Aorta (tissue), 5 donors: ENCODE measurements at places on chromosomes 4 and X. TPM values are rescaled to one million over a fixed set of nuclear protein-coding genes. Genes with fewer than 3 reads are reported as not detected.
A peak's percentile ranks its signal among the peaks of the same experiment; 100 is the strongest.

DNA sequence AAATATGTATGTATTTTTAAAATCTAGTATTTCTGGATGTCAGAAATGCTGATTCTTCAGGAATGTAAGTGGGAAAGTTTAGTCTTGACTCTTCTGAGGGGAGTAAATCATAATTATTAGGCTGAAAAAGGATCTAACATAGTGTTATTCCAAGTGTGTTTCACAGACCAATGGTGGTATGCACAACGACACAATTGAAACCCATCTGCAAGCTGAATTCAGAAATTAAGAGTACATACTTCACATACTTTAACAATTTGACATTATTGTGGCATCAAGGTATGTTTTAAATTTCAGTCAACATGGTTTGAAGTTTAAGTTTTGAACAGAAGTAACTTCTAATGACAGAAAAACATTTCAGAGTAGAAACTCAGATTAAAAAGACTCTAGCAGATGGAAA is 236.7 kb downstream of the SLC7A11 start:
- H3K4me3 ChIP-seq: no peak overlapping the region
- no peaks in the 10 kb centered on the region for H3K4me1 ChIP-seq
- no peaks in the 10 kb centered on the region for H3K27me3 ChIP-seq
- H3K27ac ChIP-seq: no peak overlapping the region

DNA sequence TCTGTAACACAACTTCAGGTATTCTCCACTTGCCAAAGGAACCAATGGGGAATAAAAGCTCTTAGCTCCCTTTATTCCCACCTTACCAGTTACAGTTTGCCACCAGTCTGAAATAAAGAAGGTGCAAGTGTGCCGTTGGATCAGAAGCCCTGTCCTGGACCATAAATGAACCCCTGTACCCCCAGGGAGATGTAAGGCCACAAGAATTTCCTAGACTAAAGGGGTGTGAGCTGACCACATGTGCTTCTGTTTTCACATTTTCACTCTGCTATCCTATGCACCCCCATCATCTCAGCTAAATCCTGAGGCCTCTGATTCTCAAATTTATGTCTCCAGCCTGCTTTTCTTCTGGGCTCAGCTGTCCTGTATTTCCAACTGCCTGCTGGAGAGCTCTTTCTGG is 221.2 kb downstream of the SPRY1 start:
- no peak overlapping the region for H3K27ac ChIP-seq
- H3K27me3 ChIP-seq: no peaks in the 10 kb centered on the region
- H3K4me3 ChIP-seq: no peak overlapping the region
- H3K36me3 ChIP-seq: no peaks in the 10 kb centered on the region

GRCh38 chrX:111083081-111083480 is 12.9 kb upstream of the PAK3 start:
- no peaks in the 10 kb centered on the region for H3K27me3 ChIP-seq
- no peak for DNase-seq
- H3K4me1 ChIP-seq: no peaks in the 10 kb centered on the region
- H3K36me3 ChIP-seq: no peaks in the 10 kb centered on the region
- no peak overlapping the region for H3K4me3 ChIP-seq
- no peak overlapping the region for H3K27ac ChIP-seq

DNA sequence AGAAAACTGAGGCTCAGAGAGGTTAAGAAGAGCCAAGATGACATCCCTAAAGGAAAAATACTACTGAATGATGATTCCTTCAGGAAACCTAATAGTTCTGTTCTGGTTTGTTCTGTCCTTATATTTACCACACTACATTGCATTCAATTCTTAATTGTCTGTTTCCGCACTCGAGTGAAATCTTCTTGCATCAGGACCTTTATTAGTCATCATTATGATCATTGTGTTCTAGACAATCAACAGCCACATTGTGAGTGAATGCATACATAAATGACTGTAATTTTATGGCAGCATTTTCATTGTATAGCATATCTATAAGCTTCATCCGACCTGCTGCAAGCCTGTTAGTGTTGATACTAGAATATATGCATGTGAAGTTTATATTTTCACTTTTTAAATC is 156.7 kb upstream of the FAM241A start:
- no peaks in the 10 kb centered on the region for H3K36me3 ChIP-seq
- no peaks in the 10 kb centered on the region for H3K27me3 ChIP-seq
- no peak overlapping the region for H3K4me3 ChIP-seq

DNA sequence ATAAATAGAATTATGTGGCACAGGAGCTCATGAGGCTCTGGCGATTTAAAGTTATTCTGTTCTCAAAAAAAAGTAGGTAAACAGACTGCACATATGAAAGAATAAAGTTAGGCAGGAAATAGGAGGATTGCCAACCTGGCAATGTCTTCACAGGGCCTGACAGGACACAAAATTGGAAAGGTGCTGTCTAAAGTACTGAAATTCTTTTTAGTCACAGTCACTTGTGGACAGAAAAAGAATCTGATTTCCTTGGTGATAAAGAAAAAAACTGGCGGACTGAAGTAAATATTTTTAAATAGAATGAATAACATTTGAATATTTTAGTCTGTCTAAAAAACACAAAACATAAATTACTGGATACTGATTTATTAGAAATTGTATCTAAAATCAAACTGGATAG is 124.4 kb downstream of the VEGFC start:
- DNase-seq: no peak
- H3K27me3 ChIP-seq: no peaks in the 10 kb centered on the region
- H3K4me1 ChIP-seq: no peaks in the 10 kb centered on the region
- H3K27ac ChIP-seq: no peak overlapping the region

- no peak overlapping the region for H3K27ac ChIP-seq
- DNase-seq: no peak
- H3K4me1 ChIP-seq: no peaks in the 10 kb centered on the region
- no peak overlapping the region for H3K4me3 ChIP-seq
These were observed 1999.0 kb downstream of the ARAP2 start for GRCh38 chr4:34245276-34245675.

DNA sequence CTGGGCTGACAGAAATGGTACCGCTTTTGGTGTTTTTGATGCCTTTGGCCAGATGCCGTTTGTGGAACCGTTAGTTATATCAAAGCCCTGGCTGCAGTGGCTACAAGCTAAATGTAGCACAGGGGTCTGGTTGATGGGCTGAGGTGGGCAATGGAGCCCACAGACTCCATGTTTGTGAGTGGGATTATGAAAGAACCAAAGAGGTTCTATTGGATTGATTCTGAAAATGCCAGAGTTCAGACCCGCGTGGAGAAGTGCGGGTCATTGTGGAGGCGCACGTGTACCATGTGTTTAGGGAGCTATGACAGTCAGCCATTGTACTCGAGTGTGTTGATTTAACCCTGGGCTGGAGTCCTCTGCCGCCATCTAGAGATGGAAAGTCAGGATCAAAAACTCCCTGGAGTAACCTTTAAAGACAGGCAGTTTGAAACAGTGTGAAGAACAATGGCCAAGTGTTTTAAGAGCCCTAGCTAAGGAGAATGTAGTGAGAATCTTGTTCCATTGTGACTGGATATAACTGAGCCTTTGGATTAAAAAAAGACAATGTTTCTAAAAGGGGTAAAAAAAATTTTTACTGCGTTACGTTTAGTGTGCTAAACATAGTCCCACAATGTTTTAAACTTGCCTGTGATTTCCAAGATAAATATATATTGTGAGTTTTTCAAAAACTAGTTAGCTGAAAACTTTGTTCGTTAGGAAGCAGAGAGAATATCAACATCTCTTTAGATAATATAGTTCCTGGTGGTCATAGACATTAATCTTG is 12.7 kb downstream of the ART3 start:
- no peaks in the 10 kb centered on the region for H3K4me1 ChIP-seq
- H3K27ac ChIP-seq: no peak overlapping the region
- no peaks in the 10 kb centered on the region for H3K27me3 ChIP-seq

DNA sequence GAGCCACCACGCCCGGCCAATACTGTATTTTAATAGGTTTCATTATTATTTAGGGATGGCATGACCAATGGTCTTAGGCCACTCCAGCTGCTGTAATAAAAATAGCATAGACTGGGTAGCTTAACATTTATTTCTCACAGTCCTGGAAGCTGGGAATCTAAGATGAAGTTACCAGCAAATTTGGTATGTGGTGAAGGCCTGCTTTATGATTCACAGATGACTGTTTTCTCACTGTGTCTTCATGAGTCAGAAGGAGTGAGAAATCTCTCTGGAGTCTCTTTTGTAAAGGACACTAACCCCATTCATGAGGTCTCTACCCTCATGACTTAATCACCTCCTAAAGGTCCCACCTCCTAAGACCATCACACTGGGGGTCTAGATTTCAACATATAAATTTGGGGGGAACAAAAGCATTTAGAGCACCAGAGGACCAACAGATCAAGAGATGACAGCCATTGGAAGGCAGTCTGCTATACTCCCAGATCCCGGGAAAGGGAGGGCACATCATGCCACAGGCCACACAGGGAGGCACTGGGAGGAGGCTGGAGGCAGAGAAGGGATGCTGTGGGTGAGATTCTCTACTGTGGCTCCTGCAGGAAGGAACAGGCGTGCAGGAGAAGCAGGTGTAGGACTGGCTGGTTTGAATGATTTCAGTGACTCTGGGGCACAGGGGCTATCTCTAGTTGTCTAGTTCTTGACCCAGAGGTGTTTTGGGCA is 335.8 kb upstream of the SFRP2 start:
- H3K27ac ChIP-seq: no peak overlapping the region
- no peak for DNase-seq
- no peaks in the 10 kb centered on the region for H3K36me3 ChIP-seq
- no peaks in the 10 kb centered on the region for H3K27me3 ChIP-seq
- no peak overlapping the region for H3K4me3 ChIP-seq

GRCh38 chr4:98482503-98482846 is 175.9 kb downstream of the TSPAN5 start:
- H3K4me1 ChIP-seq: peaks cover 4% of the 10 kb centered on the region
- no peak for DNase-seq
- no peaks in the 10 kb centered on the region for H3K36me3 ChIP-seq
- no peak overlapping the region for H3K4me3 ChIP-seq

GRCh38 chr4:25234390-25235370 is 847 bp downstream of the PI4K2B start:
- peak; percentile 68 for DNase-seq
- no peaks in the 10 kb centered on the region for H3K27me3 ChIP-seq
- peak overlapping the region; percentile 93 for H3K4me3 ChIP-seq
- no peaks in the 10 kb centered on the region for H3K36me3 ChIP-seq

- H3K27me3 ChIP-seq: no peaks in the 10 kb centered on the region
- H3K4me1 ChIP-seq: no peaks in the 10 kb centered on the region
- DNase-seq: no peak
- no peak overlapping the region for H3K27ac ChIP-seq
- no peaks in the 10 kb centered on the region for H3K36me3 ChIP-seq
These were observed 114.0 kb downstream of the EFNB1 start for GRCh38 chrX:68942840-68943239.

GRCh38 chr4:10182446-10183424 is 66.1 kb upstream of the WDR1 start:
- no peak for DNase-seq
- no peaks in the 10 kb centered on the region for H3K36me3 ChIP-seq
- no peak overlapping the region for H3K27ac ChIP-seq

DNA sequence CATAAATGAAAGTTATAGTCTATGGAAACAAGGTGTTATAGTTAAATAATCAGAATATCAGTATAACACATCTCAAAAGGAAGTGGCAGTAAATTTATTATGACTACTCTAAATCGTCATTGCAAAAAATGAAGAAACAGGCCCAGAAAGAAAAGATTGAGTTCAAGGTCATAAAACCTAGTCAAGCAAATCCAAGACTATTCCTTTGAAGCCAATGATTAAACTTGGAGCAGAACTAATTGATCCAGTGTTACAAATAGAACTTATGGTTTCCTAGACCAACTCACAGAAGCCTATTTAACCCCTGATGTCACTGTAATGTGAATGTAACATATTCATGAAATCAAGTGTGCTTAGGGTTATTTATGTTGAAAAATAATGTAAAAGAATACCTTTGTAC is 1.9 kb downstream of the FAM199X start:
- no peaks in the 10 kb centered on the region for H3K36me3 ChIP-seq
- H3K4me3 ChIP-seq: no peak overlapping the region
- no peak overlapping the region for H3K27ac ChIP-seq

- no peak overlapping the region for H3K4me3 ChIP-seq
- no peak overlapping the region for H3K27ac ChIP-seq
- no peaks in the 10 kb centered on the region for H3K4me1 ChIP-seq
These were observed 7.6 kb downstream of the ACSL1 start for GRCh38 chr4:184818216-184818564.

DNA sequence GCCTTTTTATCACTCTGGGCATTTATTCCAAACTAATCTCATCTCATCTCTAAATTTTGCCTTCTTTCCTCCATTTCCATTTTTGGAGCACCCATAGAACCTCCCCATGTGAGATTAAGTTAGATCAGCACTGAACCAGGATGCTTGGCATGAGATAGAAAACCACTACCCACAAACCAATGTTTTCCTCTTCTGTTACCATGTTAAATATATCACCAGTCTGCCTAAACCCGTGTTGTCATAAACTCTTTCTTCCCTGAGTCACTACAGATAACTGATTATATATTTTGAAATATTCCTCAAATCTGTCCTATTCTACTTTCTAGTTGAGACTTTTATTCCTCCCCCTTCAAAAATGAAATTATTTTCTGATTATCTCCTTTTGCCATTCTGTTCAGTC is 37.6 kb downstream of the GABRB1 start:
- no peak for DNase-seq
- H3K27me3 ChIP-seq: no peaks in the 10 kb centered on the region
- H3K36me3 ChIP-seq: no peaks in the 10 kb centered on the region
- no peak overlapping the region for H3K27ac ChIP-seq
- no peaks in the 10 kb centered on the region for H3K4me1 ChIP-seq
- H3K4me3 ChIP-seq: no peak overlapping the region

GRCh38 chrX:45063319-45064095 is 137.2 kb downstream of the DIPK2B start:
- no peak overlapping the region for H3K4me3 ChIP-seq
- no peaks in the 10 kb centered on the region for H3K4me1 ChIP-seq
- no peaks in the 10 kb centered on the region for H3K27me3 ChIP-seq
- DNase-seq: no peak
- peaks cover 3% of the 10 kb centered on the region for H3K36me3 ChIP-seq
- no peak overlapping the region for H3K27ac ChIP-seq

GRCh38 chrX:101602077-101602476 is 15.7 kb downstream of the ARMCX6 start:
- no peaks in the 10 kb centered on the region for H3K27me3 ChIP-seq
- H3K4me3 ChIP-seq: no peak overlapping the region
- no peak for DNase-seq
- no peak overlapping the region for H3K27ac ChIP-seq

DNA sequence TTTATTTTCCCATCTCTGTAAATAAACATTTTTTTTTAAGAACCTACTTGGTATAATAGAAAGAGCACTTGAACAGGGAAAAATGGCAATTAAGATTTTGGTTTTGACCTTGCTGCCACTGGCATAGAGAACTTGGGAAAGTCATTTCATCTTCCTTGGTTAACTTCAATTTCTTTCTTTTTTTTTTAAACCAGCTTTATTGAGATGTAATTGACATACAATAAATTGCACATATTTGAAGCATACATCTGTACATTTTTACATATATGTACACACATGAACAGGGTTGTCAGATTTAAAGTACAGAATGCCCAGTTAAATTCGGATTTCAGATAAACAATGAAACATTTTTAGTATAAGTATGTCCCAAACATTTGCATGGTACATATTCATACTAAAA is 103.0 kb upstream of the RAPGEF2 start:
- H3K4me3 ChIP-seq: no peak overlapping the region
- DNase-seq: no peak
- no peak overlapping the region for H3K27ac ChIP-seq
- no peaks in the 10 kb centered on the region for H3K27me3 ChIP-seq

Gene RS1
- polyA plus RNA-seq: not detected

Gene UNC5C
- polyA plus RNA-seq: 0.63 TPM

Gene SULT1B1
- polyA plus RNA-seq: 0.38 TPM

Gene TMEM144
- polyA plus RNA-seq: 10.4 TPM

Gene LAMTOR3
- polyA plus RNA-seq: 36.9 TPM

Gene COQ2
- 3.6 TPM for polyA plus RNA-seq

Gene ASB12
- 0.43 TPM for polyA plus RNA-seq

Gene PPP2R2C
- 0.25 TPM for polyA plus RNA-seq

Gene DCAF12L1
- polyA plus RNA-seq: not detected

Gene JADE3
- 2.3 TPM for polyA plus RNA-seq

Gene PROM1
- polyA plus RNA-seq: 4.4 TPM

Gene COL25A1
- 0.38 TPM for polyA plus RNA-seq

Gene TLR8
- 1.6 TPM for polyA plus RNA-seq
